ENCODE measurements at places on chromosomes 6 and 20.

- DNase-seq = no peak
These were observed 111.2 kb upstream of the OPRM1 start for GRCh38 chr6:153927867-153928266.

GRCh38 chr20:15643713-15644112 is 929.5 kb downstream of the KIF16B start:
- no peak for DNase-seq

GRCh38 chr6:20432692-20433091 is 31.0 kb downstream of the E2F3 start:
- DNase-seq = no peak

- DNase-seq = no peak
These were observed 712.0 kb upstream of the NRSN1 start for GRCh38 chr6:23414051-23414445.

DNA sequence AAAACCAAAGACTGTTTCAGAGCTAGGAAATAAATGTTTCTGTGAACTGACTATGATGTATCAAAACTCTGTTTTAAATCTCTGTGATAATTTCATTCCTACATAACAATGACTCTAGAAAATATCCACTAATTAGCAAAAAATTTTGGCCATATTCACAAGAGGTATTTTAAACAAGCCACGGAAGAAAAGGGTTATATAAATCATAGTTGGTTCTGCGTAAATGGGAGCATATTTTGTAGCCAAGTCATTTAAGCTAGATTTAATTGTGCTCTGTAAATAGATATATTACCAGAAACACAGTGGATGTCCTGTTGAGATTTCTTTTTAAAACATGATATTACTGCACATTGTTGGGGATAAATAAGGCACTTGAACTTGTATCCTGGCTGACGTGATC is 416.5 kb upstream of the PLCB4 start:
- no peak for DNase-seq

DNA sequence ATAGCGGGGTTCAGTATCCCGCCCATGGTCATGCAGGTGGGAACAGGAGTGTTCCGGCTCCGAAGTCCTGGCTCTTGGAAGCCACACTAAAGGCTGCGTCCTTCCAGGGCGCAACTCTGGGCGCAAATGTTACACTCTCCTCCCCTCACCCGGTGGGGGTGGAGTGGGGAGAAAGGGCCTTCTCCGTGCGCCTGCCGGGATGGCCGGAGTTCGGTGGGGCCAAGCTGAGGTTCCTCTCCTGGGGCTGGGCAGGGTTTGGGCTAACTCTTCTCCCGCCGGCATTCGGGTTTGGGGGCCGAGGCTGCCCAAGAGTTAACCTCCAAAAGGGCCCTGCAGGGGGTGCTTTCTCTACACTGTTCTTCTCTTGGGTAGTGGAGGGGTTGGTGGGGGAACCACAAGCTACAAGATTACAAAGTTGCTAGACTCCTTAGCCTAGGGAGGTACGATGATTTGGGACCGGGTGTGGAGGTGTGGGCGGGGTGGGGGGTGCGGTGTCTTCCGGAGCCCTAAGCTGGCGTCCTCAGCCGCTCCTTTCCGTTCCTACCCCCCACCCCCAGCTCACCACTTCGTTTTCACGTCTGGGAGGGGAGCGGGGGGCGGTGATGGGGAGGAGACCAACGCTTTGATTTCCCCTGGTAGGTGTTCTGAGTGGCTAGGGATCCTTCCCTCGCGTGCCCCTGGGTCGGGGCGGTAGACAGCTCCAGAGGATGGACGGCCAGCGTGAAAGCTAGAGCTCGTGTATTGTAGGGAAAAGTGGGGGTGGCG is 12.3 kb downstream of the NRN1 start:
- no peak for DNase-seq

DNA sequence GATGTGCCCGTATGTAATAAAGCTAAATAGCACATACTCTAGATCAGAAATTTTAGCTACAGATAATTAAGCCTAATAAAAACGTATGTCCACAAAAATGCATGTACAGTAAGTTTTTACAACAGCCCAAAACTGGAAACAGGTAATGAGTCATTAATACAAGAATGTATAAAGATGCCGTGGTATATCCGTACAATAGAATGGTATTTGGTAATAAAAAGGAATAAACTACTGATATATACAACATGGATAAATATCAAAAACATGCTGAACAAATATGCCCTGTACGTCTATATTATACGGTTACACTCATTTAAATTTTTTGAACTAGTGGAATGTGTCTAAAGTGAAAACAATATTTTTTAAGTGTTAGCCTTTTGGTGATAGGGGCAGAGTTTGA is 128.2 kb upstream of the ADGRB3 start:
- no peak for DNase-seq

DNA sequence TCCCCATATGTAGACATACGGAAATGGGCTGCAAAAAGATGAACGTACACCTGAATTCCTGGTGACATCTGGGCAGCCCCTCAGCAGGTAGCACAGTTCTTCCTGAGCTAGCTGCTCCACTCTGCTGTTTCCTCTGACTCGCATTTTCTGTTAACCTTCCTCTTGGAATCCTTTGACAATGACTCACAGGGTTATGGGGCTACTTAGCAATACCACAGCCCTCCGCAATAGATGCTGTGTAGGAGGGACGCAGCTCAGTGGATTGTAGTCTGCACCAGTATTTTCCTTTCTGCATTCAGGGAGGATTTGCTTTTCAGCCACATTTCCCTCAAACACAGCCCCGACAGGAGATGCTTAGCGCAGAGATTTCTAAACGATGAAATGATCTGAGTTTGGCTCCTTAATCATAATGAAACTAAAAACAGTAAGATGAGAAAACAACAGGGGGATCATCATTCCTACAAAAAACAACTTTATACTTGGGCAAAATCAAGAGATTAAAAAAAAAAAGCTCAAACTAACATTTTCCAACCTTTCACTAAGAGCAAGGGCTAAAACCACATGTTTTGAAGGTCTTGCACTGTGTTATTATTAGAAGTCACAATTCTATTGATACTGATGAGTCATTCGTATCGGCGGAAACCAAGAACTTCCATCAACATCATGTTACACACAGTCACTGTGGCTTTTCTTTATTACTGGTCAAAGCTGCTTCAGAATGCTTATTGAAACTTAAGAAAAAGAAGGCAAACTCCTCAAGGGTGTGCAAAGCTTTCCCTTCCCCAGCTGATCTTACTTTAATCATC is 12.2 kb downstream of the BACH2 start:
- no peak for DNase-seq

DNA sequence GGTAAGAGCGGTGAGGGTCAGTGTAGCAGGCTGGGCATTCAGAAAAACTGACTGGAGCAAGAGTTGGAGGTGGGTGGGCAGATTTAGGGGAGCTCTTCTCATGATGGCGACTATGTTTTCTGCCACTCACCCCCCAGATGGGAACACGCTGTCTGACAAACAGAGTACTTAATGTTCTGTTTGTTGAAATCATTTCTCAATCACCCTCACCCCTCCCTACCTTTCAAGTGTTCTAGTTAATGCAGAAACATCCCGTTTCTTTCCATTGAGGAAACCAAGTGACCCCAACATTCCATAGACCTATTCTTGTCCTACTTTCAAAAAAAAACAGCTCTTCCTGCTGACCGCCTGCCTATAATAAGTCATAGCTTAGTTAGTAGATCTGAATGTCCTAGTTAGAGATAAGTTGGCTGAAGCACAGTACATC is 132.5 kb upstream of the NEDD9 start:
- DNase-seq = no peak

All from nucleus accumbens (tissue), 56 donors.